Left hindlimb (tissue), 1 donor: ENCODE measurements at places on chromosomes 2 and 18.
A peak's percentile ranks its signal among the peaks of the same experiment; 100 is the strongest.

GRCh38 chr2:145927131-145927950 lies 1407.4 kb upstream of the ZEB2 start:
- no peak for DNase-seq

DNA sequence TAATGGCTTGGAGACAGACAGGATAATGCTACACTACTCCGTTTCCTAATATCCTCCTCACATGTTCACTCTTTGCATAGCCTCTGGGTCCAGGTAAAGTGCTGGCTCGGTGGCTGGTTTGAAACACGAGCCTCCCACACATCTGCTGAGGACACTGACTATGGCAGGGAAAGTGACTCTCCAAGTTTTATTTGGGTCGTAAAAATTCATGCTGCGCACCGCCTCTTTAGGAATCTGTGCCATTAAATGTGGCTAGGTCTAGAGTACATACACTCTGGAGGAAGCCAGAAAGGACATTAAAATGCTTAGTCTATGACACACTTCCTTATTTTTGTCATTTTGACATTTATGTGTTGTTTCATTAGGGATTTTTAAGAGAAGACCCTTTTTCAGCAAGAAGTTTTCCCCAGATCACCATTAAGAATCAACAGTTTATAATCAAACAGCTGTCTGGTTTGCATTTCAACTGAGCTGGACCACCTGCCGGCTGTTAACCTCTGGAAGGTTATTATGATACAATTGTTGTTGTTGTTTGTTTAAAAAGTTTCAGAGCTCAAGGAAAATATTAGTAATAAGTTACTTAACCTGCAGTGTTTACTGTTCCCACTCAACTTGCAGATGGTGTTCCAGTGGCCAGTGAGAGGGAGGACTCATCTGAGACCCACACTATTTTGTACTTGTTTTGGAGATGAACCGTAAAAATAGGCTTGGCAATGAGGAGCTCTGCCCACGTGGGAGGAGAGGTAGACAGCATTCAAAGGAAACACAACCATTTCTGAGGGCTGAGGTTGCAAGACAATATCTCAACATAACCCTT lies 443.3 kb upstream of the MEIS1 start:
- peak; percentile 38 for DNase-seq

DNA sequence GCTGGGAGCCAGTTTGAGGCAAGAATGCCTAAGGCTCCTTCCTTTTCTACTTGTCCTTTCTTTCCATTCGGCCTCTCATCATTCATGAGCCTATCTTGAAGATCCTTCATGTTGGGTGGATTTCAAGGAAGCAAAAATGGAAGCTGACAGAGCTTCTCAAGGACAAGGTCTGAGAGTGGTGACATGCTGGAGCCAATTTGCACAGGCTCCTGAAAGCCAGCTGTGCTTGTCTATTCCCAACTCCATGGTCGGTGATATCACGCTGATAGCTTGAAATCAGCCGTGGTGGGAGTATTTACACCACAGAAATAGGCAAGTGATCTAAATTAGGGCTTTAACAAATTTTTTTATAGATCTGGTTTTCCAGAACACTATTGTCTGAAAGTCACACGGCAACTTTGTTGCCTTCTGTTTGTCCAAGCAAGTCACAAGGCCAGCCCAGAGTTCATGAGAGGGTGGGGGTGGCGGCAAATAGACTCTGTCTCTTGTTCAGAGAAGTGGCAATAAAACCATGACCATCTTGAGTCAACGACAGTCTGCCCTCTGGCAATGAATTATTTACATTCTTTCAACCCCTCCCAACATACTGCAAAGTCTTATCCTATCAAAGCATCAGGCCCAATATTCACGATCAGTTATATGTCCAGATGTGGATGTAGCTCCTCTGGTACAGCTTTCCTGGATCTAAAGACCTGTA lies 49.9 kb upstream of the SLC35F5 start:
- no peak for DNase-seq

- DNase-seq: no peak
These were observed 3.8 kb downstream of the ITGB1BP1 start for GRCh38 chr2:9419541-9419940.

GRCh38 chr2:218648787-218649100 lies 10.7 kb downstream of the ZNF142 start:
- no peak for DNase-seq

GRCh38 chr2:10811517-10811916 lies 1.1 kb downstream of the PDIA6 start:
- no peak for DNase-seq

DNA sequence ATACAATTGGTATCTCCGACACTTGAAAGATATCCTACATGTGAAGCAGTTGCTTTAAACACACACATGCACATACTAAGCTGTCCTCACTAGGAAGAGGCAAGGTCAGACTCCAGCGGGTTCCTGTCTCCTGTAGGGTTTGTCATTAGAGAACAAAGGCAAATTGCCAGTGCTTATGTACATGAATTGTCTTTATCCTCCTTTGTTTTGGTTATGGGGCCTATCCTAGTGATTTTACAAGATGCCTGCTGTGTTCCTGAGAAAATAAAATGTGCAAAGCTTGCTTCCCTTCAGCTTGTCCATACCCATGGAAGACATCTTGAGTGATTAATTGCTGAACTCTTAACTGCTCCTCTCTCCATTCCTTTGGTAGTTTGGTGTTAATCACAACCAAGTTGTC lies 86.7 kb upstream of the SLC39A10 start:
- no peak for DNase-seq

GRCh38 chr18:57659460-57660102 lies 37.9 kb upstream of the NARS1 start:
- no peak for DNase-seq

- no peak for DNase-seq
These were observed 6.0 kb upstream of the DNAH7 start for GRCh38 chr2:196074631-196075030.

DNA sequence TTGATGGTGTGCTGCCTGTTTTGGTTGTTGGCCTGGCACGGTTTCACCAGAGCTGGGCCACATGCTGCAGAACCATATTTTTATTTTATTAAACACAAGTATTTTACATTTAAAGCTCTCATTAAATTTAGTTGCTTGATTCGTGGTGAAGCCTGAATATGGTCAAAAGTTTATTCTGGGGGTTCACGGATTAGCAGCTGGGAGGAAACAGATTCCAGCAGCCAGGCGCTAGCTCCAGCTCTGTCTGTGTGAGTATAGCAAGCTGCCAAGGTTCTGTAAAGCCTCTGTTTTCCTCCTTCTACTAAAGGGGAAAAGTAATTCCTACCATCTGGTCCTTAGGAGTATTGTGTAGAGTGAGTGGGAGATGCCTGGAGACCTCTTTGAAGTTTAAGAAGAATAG lies 22.5 kb downstream of the GATA6 start:
- no peak for DNase-seq

DNA sequence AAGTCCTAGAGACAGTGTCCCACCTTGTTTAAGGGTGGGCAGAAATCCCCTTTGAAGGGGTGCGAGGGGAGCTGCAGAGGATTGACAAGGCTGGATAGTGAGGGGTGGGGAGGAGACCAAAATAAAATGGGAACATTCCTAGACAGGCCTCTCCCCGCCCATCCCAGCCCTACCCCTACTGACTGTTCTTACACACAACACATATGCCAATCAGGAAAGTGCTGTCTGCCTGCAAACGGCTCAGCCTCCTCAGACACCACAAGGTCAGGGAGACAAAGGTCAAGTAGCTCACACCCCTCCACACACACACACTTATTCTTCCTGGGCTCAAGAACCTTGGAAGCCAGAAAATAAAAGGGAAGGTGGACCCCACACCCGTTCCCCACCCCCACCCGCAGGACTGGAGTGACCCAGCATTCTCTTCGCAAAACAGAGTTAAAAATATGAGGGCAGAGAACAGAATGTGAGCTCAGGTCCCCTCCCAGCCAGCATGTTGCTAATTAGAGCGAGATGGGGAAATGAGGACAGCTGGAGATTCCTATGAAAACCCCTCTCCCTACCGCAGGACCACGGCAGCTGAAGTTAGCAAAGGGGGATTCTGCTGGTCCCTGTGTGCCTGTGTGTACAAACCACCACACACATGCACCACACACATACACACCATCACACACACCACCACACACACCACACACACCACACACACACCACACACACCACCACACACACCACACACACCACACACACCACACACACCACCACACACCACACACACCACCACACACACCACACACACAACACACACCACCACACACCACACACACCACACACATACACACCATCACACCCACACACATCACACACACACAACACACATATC lies 197.8 kb downstream of the TNS1 start:
- DNase-seq: no peak
